ENCODE measurements at places on chromosomes 5 and 9. TPM values are rescaled to one million over a fixed set of nuclear protein-coding genes. Genes with fewer than 3 reads are reported as not detected.

Gene CER1
- not detected for total RNA-seq

Gene ACTBL2
- 0.08 TPM for total RNA-seq

Gene SMIM33
- not detected for total RNA-seq

Gene SPEF2
- 1.7 TPM for total RNA-seq

Gene GHR
- 0.06 TPM for total RNA-seq

Gene BARHL1
- not detected for total RNA-seq

Gene C7
- total RNA-seq, result not detected

Gene TTC1
- 71.3 TPM for total RNA-seq

Gene CD14
- 3.4 TPM for total RNA-seq

Gene RASGRF2
- total RNA-seq, result 1.6 TPM

Gene GPR151
- not detected for total RNA-seq

Gene CD74
- total RNA-seq, result not detected

Gene CRHBP
- not detected for total RNA-seq

Data from A549 treated with Mapracorat at 1 μM for 4 hours (cell line).